ENCODE measurements at places on chromosomes 11 and 22.

- DNase-seq = peak; percentile 68
These were observed 180.0 kb downstream of the MAML2 start for GRCh38 chr11:96162816-96163499.

DNA sequence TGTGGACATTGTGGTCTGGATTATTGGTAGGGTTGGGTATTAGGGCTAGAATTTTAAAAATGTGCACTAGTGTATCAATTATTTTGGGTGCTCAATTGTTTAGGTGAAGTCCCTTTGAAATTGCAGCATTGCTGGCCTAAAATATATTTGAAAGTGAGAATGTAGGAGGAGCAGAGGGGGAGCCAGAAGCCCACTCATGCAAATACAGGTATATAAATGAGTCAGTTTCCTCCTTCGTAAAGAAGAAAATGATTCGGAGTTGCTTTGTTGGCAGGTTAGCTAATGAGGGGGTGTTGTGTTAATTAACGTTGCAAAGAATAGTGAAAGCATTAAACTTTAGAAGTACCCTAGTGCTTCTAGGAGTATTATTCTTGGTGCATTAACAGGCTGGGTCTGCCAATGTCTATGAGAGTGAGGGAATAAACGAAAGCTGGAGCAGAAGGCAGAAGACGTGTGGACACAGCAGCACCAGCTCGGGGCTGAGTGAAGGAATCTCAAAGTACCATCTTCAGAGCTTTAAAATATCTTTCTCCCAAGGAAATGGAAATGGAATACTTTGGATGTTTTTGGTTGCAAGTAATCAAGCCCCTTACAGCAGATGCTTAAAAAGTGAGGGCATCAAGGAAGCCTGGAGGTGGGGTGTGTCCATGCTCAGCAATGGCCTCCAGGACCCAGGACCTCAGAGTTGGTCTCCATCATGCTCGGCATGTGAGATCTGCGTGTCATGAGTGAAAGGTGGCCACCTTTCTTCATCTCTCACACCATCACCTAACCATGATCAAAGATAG is 522.9 kb downstream of the NTM start:
- DNase-seq = no peak

DNA sequence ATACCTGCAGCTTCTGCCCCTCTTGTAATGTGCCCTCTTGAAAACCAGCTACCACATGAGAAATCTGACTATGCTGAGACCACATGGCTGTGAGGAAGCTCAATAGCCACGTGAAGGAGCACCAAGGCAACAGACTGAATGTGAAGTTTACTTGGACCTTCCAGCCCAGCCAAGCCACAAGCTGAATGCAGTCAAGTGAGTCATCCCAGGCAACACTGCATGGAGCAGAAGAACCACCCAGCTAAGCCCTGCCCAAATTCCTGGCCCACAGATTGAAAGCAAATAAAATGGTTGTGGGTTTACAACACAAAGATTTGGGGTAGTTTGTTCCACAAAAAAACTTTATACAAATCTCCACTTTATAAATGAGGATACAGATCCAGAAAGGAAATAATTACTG is 114.5 kb downstream of the TIMP3 start:
- DNase-seq = no peak

DNA sequence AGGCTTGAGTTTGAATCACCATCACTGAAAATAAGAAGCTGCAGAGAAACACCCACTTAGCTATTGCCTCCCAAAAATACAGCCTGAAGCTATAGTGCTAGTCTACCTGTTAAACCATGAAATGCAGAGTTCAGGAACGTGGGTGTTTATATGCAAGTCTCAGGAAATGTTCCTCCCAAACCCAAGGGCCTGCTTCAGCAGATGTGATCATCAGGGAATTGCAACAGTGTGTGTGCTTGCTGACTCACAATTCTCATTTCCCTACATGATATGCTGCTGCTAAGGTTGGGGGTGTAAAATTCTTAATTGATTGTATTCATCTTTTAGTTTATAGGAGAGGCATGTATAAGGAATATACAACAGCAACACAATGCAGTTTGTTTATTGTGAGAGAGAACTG is 49.6 kb downstream of the NUP98 start:
- DNase-seq = no peak

GRCh38 chr11:61446211-61446651 is 16.3 kb downstream of the SDHAF2 start:
- DNase-seq = peak; percentile 91

DNA sequence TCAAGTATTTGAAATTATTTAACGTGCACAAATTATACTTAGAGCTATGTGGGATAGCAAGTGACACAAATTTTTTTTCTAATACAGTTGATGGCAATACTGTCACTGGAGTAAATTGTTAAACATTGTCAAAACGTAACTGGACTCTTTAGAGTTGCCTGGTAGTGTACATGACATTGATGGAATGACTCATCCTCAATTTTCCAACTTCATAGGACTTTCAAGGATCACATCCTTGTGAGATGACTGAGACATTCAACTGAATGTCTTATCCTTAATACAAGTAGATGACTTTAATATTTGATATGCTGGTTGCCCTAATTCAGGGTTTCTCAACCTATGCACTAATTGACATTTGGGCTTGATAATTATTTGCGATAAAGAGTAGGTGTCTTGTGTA is 310.0 kb downstream of the SWAP70 start:
- DNase-seq = no peak

DNA sequence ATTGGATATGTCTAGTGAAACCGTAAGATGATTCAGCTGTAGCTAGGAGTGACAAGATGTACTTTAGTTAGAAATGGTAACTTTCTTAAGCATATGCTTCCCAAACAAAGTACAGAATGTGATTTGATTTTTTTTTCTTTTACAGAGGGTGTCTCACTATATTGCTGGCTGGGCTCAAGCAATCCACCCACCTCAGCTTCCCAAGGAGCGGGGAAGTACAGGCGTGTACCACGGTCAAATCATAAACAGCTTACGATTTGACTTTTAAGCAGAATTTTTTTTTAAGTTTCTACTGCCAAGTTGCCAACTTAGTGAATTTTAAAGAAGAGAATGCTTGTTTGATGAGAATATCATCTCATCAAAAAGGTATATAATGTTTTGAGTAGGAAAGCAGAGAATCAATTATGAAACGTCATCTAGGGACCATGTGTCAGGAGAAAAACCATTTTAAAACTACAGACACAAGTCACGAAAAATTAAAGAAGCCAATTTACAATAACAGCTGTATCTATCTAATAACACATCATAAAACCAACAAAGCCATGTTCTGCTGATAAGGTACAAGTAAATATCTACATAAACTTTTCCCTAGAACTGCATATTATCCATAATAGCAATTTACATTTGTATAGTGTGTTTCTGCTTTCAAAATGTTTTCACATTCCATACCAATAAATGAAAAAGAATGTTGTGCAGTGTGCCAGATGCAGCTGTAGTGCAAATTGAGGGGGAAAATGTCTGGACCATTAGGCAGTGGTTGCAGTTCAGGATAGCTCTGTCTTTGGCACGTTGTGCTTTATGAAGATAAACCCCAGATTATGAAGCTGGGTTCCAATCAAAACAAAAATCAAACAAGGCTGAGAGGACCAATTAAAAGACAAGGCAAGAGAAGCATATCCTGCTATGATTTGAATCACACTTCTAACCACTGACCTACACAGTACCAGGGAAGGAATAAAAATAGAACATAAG is 33.7 kb upstream of the USP47 start:
- DNase-seq = no peak

Data from NCI-H82 (cell line).